ENCODE measurements at places on chromosomes 1 and 21.

GRCh38 chr1:103529746-103530145, 4.2 kb downstream of the RNPC3 start:
- no peak for DNase-seq

- no peak for DNase-seq
Observed at GRCh38 chr1:180196436-180197003, 33.5 kb upstream of the LHX4 start.

DNA sequence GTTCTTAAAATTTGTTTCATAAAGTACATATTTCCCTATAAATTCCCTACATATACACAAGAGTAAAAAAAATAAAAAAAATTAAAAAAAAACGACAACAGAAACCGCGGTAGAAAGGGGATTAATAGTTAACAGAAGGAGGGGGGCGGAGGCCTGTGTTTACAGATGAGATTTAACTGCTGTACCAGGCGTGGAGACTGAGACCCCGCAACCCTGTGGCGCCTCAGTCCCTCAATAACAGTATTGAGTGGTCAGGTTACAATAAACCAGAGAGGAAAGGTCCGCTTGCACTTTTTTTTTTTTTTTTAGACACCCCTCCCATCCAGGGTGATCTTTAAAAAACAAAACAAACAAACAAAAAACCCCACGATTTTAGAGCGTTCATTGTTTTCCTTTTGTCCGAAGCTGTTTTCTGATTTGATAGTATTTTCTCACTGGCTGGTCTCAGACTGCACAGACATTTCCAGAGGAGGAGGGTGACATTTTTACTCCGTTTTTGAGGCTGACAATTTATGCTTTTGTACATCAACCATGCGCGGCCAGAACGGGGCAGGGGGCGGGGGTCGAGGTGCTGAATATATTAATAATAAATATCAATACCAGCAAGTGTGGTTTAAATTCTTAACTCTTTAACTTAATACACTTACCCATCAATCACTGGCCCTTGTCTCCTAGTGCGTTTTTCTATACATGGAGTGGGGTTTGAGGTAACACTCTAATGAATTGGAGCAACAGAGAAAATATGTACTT, 1223.9 kb downstream of the BRINP3 start:
- no peak for DNase-seq

DNA sequence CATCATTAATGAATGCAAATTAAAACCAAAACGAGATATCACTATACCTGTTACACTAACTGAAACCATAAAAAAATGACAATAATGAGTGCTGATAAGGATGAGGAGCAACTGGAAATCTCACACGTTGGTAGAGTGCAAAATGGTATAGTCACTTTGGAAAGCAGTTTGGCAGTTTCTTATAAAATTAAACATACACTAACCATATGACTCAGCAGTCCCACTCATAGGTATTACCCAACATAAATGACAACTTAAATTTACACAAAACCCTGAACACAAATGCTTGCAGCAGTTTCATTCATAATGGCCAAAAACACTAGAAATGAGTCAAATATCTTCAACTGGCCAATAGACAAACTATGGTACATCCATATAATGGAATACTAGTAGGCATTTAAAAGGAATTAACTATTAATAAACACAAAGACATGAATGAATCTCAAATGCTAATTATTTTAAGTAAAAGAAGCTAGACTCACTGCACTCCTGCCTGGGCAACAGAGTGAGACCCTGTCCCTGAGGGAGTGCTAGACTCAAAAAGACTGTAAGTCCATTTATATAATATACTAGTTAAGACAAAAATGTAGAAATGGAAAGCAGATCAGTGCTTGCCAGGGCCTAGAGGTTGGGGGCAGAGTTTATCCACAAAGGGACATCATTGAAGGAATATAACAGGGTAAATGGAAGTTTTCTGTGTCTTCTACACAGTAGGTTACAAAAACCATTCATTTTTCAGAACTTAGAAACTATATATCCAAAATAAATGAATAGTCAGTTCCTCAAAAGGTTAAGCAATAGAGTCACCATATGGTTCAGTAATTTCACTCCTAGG, 77.4 kb downstream of the EIF4G3 start:
- DNase-seq: no peak

DNA sequence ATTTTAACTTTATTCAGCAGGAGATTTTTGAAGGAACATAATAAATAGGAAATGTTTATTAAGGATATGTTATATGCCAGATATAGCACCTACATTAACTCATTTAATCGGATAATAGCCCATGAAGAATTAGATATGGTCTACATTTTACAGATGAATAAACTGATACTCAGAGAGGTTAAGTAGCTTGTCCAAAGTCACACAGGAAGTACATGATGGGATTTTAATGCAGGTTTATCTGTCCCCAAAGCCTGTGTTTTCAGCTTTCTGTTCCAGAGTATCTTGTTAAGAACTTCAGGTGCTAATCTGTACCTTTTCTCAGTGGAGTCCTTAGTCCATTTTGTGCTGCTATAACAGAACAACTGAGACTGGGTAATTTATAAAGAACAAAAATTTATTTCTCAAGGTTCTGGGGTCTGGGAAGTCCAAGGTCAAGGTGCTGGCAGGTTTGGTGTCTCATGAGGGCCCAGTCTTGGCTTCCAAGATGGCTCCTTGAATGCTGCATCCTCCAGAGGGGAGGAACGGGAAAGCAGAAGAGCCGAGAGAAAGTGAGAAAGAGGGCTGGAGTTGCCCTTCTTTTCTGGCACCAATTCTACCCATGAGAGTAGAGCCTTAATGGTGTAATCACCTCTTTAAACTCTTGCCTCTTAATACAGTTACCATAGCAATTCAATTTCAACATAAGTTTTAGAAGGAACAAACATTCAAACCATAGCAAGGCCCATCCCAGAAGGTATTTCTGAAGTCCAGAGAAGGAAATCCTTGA, 17.3 kb downstream of the C1orf21 start:
- no peak for DNase-seq

DNA sequence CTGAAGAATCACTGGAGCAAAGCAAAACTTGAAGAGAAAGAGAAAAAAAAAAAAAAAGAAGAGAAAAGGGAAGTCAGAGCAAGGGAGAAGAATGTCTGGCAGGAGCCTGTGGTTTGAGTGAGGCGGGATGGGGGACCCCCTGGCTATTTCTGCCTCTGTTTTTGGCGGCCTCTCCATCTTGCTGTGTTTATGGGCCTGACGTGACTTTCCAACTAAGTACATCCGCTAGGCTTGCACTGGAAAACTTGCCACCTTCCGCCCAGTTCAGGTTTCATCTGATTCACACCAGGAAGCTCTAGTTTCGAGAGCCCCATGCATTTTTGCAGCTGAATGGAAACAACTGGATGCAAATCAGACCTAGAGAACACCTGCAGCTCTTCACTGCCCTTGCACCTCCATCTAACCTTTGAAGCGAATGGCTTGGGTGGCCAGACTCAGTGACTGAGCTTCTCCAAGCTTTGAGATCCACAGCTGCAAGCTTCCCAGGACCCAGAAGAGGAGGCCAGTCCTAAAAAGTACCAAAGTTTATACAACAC, 28.0 kb downstream of the TBX15 start:
- no peak for DNase-seq

DNA sequence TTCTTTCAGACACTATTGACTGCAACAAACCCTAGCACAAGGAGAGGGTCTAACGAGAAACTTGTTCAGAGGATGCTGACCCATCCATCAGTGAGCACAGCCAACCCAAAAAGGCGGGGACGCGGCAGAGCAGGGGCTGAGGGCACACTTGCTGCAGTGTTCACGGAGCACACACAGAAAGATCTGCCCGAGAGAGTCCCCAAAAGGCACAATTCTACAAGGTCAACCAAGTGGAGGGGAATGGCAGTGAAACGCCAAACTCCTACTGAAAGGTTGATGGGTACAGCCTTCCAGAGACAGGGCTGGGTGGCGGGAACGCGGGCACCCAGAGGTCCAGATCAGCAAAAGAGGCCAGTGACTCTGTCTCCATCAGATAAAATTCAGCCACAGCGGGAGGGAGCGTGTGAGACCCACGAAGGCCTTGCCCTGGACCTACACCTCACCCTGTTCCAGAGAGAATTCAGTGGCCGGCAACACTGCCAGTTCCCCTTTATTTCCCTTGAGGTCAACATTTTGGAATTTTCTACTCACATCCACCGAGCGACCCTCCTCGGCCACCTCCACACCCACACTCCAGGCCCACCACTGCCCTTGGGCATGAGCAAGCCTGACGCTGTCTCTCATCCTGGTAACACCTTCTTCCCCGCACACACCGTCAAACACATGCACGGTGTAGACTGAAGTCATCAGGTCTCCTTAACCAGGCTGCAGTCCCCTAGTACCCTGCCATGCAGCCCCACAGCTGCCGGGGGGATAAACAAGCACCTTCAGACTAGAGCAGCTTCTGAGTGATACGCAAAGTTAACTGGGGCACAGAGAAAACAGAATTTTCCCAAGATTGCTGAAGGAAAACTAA, 5.5 kb downstream of the GNG4 start:
- DNase-seq: no peak

DNA sequence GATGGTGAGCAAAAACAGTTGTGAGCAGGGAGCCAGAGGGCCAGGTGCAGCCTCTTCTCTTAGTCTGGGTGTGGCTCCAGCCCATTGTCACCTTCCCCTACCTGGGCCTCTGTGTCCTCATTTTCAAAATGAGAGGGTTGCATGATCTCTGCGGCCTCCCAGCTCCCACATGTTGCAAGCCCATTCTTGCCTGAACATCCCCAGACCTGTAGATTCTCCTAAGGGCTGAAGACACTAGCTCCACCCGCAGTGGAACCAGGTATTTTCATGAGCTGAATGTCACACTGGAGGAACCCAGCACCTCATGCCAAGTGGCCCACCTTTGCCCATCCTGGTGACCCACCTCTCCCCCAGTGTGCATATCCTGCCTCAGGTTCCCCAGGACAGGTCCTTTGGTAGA, 12.3 kb downstream of the IKBKE start:
- no peak for DNase-seq

All from bone marrow (tissue), 2 donors.